Hippocampal formation (tissue), 2 donors: ENCODE measurements at places on chromosomes 6 and 20.

GRCh38 chr6:110355727-110356126 lies 2.4 kb downstream of the METTL24 start:
- no peak for DNase-seq

- no peak for DNase-seq
These were observed 30.2 kb downstream of the EPHA7 start for GRCh38 chr6:93389192-93389591.

GRCh38 chr20:3740615-3741301 lies 8.3 kb downstream of the HSPA12B start:
- no peak for DNase-seq

- no peak for DNase-seq
These were observed 84.1 kb downstream of the RNF217 start for GRCh38 chr6:125046107-125046925.
